NCI-H2171 treated with DMSO at 0.1 percent for 48 hours (cell line): ENCODE measurements at places on chromosomes 2 and 18.
A peak's percentile ranks its signal among the peaks of the same experiment; 100 is the strongest.

GRCh38 chr2:131557558-131558321, 30.1 kb downstream of the CCDC74A start:
- no peak for DNase-seq

GRCh38 chr2:68187329-68187728, 29.6 kb downstream of the PNO1 start:
- DNase-seq: no peak

DNA sequence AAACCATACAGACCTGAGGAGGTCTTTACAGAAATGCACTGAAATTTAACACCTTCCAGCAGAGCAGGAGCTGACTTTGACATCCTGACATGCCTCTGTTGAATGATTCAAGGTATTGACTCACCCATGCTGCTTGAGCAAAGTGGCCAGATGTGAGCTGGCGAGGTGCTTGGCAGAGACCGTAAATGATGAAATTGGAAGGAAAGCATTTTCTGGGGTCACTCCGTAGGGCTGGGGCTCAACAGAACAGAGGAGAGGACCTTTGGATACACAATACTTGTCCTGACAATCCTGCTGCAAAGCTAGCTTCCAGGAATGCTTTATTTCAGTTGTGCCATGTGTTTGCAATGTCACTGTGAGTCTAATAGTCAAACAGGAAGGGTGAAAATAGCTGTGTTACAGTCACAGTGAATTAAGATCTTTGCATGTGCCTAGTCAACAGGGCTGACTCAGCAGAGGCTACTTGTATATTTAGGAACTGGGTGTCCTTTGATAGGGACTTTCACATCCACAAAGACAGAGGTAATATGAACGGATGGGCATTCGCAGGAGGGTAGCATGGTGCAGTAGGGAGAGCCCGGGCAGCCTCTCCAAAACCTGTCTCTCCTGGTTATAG, 31.6 kb upstream of the NCK2 start:
- peak; percentile 41 for DNase-seq

DNA sequence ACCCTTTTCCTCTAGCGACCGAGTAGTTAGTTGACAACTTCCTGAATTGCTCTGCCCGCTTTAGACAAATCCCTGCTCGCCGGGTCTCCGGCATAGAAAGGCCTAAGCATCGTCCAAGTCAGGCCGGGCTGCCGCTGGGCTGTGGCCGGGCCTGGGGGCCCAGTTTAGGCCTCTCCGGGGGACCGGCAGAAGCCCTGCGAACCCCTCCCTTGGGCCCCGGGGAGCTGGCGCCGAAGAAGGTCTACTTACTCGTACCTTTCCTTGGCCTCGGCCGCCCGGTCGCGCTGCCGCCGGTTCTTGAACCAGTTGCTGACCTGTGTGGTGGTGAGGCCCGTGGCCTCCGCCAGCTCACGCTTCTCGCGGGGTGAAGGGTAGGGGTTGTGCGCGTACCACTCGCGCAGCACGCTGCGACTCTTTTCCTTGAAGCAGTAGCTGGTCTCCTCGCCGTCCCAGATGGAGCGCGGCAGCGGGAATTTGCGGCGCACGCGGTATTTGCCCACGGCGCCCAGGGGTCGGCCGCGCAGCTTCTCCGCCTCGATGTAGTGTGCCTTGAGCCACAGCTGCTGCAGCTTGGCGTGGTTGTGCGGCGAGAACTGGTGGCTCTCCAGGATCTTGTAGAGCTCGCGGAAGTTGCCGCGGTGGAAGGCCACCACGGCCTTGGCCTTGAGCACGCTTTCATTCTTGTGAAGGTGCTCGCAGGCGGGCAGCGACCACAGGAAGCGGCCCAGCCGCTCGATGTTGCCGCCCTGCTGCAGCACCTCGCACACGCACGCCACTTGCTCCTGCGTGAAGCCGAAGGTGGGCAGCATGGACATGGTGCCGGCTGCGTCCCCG, 739 bp downstream of the SIX2 start:
- peak; percentile 51 for DNase-seq

- no peak for DNase-seq
These were observed 272.9 kb downstream of the SLC8A1 start for GRCh38 chr2:40178971-40179370.

DNA sequence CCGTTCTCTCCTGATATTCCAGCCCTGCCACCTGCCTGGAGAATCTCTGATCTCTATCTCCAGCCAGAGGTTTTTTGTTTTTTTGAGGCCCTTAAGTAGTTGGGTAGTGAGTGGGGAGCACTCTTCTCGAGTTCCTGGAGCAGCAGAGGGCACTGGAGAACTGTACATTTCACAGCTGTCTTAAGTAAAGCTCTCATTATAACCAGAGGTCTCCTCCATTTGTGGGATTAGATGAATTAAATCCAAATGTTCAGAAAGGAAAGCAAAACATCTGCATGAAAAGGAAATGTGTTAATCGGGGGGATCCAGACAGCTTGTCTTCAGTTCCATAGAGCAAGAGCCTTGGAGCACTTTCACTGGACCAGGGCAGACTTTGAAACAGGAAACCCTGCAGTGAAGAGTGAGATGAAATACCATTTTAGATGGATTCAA, 32.8 kb downstream of the AOX1 start:
- DNase-seq: peak; percentile 11

DNA sequence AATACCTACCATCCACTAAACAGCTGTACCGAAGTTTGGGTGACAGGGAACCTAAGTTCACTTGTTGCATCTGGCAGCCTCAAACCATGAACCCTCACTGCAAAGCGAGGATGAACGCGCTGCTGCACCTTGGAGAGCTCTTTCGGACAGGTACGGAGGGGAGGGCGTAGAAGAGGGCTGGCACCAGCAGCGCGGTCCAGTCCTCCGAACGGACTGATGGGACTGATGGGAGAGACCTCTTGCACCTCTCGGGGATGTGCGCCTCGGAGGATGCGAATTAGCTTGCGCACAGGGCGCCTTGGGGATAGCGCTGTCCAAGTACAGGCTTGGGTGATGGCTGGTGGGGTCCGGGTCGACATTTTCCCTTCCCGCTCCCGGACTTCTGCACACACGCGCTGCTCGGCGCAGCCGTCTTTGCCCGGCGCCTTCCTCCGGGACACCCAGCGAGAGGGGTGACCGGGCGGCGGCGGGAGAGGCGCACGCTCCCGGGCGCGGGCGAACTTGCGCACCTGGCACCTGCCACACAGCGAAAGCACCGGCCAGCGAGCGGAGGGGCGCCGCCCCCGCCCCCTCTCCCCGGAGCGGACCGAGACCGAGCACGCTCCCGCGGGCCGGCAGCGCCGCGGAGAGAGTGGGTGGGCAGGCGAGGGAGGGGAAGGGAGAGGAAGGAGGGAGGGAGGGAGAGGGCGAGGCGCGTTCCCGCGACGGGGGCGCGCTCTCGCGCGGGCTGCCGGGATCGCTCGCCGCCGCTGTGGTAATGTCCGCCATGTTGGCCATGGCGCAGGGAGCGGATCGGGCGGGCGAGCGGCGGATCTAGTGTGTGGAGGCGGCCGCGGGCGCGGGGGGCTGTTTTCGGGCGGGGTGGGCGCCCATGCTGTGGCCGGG, at the start of gene EPC2:
Gene EPC2 (plus strand): TSS at position 754 of the 885 bp plus-strand sequence. CDS start 267 bp downstream, outside the sequence.
- peak; percentile 78 for DNase-seq

- DNase-seq: peak; percentile 74
These were observed 264.7 kb downstream of the CYP26B1 start for GRCh38 chr2:71882949-71883472.
